ENCODE measurements at places on chromosomes 16 and 17.

GRCh38 chr16:28292731-28293600 lies 641 bp downstream of the SBK1 start:
- no peak for DNase-seq

- no peak for DNase-seq
Observed at GRCh38 chr17:78316115-78316866, 43.6 kb downstream of the SOCS3 start.

- no peak for DNase-seq
Observed at GRCh38 chr17:58161566-58161965, 5.2 kb upstream of the OR4D2 start.

GRCh38 chr17:50144355-50144754 lies 6.1 kb downstream of the PPP1R9B start:
- DNase-seq: no peak

DNA sequence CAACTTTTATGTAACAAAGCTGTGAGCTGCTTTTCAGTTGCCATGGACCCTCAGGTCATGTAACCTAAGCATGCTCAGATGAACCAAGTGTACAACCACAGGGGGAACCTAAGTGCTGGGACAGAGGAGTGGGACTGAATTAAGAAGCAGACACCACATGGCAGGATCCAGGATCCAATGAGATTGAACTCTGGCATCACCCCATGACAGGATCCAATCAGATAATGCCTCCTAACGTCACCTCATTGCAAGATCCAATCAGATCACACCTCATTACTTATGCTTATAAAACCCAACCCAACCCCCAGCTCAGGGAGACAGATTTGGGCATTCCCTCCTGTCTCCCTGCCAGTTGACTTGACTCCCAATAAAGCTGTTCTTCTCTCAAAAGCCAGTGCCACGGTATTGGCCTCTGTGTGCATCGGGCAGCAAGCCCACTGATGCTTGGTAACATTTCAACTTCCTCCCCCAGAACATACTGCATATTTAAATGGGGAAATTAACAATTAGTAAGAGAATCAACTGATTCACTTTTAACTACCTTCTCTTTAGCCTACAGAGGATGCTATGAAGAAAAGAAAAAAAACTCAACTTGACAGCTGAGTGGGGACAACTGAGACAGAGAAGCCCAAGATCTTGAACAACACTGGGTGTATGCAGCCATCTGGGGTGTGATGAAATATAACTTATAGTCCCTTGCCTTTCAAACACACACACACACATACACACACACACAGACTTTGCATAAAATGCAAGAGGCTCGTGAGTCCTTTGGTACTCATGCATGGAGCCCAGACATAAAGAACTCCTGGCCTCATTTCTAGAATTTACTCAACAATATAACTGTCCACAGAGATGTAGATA lies 148.4 kb downstream of the SLC39A11 start:
- no peak for DNase-seq

DNA sequence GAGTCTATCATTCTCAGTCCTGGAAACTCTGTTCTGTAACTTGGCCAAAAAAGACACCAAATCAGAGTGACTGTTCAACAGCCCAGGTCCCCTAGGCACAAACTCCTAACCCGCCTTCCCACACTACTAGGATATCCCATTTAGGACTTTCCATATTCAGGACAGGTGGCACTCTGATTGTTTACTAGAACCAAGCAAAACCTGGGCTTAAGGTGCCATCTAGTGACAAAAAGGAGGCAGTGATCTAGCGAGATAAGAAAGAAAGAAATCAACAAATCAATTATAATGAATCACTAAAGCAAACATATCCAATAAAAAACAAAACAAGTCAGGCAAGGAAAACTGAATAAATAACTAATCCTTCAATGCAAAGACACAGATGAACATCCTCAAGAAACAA lies 203.9 kb downstream of the CEP112 start:
- DNase-seq: no peak

GRCh38 chr17:57340160-57340981 lies 84.0 kb downstream of the MSI2 start:
- no peak for DNase-seq

GRCh38 chr17:13076905-13077304 lies 59.1 kb upstream of the ELAC2 start:
- no peak for DNase-seq

- no peak for DNase-seq
Observed at GRCh38 chr16:82874672-82875071, 247.9 kb downstream of the CDH13 start.

DNA sequence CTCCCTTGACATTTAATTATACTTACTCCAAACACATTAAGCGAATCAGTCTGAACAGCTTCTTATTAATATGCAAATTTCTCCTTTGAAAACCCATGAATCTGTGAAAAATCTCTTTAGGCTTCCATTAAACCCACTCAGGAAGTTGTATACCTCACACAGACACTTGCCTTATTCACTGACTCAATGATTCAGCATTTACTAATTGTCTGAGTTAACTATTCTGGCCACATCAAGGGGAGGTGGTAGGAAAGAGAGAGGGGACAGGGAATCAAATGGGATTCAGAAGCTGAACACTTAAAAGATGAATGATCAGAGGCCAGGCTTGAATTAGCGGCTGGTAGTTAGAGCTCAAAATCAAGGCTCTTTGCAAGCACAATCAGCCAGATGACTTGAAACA lies 70.0 kb downstream of the HS3ST3A1 start:
- DNase-seq: no peak

- DNase-seq: no peak
Observed at GRCh38 chr17:56881685-56882295, 32.1 kb downstream of the TRIM25 start.

DNA sequence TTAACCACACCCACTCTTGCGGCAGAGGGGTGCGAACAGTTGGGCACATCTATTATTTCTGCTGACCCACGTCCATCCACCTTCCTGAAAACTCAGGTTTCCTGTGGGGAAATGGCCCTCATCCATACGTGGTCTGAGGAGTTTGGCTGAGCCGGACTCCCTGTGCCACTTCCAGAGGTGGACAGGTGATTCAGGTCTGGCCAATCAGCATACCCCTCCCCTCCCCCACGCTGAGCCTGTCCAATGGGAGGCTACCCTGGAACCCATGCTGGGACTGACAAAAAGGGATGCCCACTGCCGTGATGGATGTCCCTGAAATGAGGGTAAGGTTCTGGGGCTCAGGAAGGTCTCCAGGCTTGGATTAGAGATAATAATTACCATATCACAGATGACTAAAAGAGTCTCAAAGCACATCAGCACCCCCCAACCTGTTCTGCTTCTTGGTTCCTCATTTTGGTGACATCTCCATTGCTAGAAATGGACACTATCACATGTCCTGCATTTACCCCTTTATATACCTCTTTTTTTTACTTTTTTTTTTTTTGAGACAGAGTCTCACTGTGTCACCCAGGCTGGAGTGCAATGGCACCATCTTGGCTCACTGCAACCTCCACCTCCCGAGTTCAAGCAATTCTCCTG lies 5.3 kb upstream of the MAPK7 start:
- no peak for DNase-seq

- DNase-seq: no peak
Observed at GRCh38 chr16:67013233-67013822, 15.6 kb upstream of the CBFB start.

DNA sequence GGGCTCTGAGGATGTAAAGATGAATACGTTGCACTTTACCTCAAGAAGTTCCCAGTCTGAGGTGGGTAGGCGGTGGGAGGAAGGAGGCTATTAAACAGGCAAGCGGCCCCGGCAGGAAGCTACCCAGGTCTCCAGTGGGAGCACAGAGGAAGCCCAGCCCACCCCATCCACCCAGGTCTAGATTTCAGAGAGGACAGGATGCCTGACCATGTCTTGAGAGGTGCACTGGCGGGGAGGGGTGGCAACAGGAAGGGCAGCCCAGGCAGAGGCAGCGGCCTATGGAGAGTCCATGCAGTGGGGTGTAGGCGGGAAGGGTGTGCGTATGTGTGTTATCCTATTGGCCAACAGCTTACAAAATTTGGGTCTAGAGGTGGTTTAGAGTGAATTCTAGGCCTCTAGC lies 13.9 kb downstream of the SARM1 start:
- DNase-seq: no peak

DNA sequence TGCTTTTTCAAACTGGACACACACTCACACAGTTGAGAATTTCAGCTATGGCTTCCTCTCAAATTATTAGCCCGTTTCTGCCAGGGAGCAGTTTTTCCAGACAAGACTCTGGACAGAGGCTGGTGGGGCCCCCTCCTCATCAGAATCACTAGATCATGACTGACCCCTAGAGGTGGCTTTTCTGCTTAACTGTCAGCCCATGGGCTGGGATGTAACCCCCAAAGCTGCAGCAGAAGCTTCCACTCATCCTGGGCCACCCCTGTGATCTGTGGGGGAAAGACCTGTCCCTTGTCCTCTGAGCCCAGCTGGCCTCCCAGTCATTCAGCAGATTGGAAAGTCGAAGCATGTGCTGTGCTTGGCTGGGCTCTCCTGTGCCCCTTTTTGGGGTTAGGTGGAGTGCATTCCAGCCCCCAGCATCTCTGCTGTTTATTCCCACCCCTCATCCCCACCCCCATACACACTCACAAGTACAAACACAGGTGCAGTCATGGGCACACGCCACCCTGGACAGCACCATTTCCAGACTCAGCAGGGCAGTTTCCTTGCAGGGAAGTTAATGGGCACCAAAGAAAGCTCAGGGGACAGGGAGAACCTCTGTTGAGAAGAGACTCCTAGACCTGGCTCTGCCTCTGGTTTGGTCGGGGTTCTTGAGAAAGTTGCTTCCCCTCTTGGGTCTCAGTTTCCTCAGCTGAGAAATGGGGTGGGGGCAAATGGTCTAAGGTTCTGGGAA lies 77.6 kb upstream of the RBL2 start:
- no peak for DNase-seq

DNA sequence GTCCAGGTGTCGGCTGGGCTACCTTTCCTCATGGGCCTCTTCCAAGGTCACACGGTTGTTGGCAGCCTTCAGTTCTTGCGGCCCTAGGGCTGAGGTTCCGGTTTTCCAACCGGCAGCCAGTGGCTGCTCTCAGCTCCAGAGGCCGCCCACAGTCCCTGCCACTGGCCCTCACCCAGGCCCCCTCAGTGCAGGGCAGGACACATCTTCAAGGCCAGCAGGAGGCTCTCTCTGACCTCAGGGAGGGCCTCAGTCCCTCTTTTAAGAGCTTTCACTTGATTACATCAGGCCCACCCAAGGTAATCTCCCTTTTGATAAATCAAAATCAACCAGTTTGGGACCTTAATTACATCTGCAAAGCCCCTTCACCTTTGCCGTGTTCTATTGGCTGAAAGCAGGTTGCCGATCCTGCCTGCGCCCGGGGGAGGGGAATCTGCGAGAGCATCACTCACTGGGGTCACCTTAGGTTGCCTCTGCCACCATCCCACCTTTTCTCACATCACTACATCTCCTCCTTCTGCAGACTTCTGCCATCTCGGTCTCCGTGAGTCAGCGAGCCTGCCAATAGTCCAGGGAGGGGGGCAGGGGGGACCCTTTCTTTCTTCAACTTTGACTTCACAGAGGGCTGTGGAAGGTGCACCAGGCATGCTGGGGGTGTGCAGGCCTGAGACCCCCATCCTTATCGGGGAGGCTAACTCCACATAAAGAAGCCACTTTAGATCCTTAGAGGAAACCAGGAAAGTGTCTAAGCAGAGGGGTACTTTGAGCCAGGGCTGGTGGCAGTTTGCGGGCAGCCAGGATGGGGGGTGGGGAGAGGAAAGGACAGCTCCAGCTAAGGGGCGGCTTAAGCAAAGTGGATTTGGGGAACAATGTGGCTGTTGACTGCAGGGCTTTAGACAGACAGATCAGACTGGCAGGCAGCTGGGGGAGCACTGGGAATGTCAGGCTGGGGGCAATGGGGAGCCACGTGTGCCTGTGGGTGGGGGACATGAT lies 28.8 kb upstream of the NXPH3 start:
- DNase-seq: no peak

- DNase-seq: no peak
Observed at GRCh38 chr16:75758215-75758614, 31.9 kb upstream of the CPHXL start.

GRCh38 chr16:1761751-1762150 lies 9.6 kb downstream of the NME3 start:
- no peak for DNase-seq

GRCh38 chr16:24156777-24157176 lies 99.4 kb upstream of the CACNG3 start:
- DNase-seq: no peak

GRCh38 chr17:67633751-67634211 lies 84.0 kb upstream of the NOL11 start:
- no peak for DNase-seq

GRCh38 chr17:9022573-9023391 lies 1.5 kb downstream of the NTN1 start:
- no peak for DNase-seq

DNA sequence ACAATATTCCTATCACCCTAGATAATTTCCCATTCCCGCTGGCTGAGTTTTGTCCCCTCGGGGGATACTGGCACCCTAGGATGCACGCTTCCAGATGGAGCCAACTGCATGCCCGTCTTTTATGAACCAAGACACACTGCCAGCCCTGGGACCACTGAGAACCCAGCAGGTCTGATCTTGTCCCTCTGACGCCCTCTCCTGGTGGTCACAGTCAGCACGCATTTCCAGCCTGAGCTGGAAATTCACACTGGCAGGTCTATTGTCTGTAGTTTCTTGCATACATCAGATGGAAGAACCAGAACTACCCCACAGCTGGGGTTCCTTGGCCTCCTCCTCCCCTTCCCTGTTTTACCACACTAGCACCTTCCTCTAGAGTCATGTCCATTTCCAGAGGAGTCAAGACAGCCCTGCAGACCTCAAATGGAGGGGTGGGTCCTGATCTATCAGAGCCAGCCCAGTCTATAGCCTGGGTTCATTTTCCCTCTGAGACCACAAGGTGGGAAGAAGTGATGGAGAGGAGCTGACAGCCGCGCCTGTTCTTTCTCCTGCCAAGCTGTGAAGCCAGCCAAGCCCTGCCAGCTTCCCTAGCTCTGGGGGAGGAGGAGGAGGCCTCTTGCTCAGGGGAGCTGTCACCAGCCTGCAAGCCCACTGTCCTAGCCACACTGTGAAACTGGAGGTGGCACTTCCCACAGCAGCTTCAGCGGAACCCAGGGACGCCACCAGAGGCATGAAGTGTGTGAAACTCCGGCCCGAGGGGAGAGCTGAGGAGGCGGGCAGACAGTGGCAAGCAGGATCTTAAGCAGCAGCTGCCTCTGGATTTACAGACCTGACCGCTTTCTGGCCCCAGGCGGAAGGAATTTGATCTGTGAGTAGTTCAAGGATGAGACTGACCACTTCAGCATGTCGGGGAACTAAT lies 29.3 kb downstream of the MXRA7 start:
- DNase-seq: peak; percentile 31

DNA sequence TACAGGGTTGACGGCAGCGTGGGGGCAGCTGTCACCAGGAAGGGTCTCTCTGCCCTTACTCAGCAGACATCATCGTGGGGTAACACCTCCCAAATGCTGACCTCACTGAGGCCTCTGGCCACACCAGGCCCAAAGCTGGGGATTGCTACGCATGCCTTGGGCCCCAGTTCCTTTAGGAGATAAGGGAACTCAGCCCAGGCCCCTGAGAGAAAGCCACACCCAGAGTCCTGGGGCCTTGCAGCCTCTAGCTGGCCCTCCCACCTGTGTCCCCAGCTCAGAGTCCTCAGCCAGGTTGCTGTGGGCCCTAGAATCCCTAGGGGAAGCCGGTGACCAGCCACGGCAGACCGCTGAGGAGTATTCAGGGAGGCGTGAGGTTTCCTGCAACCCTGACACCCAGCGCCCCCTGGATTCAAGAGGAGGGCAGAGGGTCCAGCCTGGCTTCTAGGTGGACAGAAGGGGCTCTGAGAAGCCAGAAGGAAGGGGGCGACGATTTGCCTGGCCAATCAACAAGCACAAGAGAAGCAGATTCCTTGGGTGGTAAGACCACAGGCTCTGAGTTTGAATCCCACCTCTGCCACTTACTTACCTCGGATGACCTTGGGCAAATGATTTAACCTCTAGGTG lies 10.3 kb upstream of the GINS2 start:
- DNase-seq: no peak

GRCh38 chr16:74020095-74020670 lies 276.4 kb upstream of the PSMD7 start:
- no peak for DNase-seq

Measured in stimulated activated CD4-positive, alpha-beta T cell treated with anti-CD3 and anti-CD28 coated beads, Interleukin-1b, Interleukin-23, amount 100 ng/mL, for 1 hour (primary cell).